ENCODE measurements at places on chromosomes 6 and 20.

DNA sequence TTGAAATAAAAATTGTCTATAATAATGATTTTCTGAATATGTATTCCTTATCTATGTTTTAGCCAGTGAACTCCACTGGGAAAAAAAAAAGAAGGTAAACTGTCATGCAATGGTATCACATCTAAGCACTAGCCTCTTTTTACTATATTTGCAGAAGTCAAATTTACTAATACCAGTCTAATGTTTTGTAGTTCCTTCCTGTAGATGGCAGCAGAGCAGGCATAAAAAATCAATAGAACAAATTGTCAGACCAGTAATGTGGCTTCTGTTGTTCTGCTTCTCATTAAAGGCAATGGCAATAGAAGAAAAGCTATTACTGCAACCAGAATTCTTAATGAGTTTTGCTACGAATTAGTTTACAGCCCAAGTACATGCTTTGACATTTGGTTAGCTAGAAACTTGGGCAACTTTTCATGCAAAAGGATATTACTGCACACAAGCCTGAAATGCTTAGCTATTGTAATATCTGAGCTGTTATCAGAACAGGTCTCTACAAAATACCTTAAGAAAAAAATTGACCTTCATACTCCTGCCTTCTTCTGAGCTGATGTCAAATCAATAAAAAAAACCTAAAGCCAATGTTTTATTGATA is 476.9 kb downstream of the KHDRBS2 start:
- no peak for DNase-seq

- peak; percentile 45 for DNase-seq
Measured at GRCh38 chr6:34248198-34248726, 544 bp downstream of the SMIM29 start.

DNA sequence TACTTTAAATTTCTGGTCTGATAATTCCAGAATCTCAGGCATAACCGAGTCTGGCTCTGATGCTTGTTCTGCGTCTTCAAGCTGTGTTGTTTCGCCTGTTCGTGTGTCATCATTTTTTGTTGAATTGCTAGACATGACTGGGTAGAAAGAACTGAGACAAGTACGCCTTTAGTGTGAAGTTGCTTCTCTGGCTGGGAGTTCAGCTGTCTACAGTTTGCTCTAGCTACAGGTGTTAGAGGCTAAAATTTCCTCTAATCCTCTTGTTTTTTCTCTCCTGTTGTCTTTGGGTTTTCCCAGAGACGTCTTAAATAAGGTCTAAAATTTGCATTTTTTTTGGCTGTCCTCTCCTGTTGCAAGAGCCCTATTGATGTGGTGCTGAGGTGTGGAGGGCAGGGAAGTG is 100.3 kb downstream of the FAM50B start:
- no peak for DNase-seq

GRCh38 chr20:35640724-35641123 is 24.0 kb downstream of the CPNE1 start:
- DNase-seq: no peak

- DNase-seq: no peak
Measured at GRCh38 chr20:3224681-3225421, 14.1 kb downstream of the SLC4A11 start.

- DNase-seq: no peak
Measured at GRCh38 chr6:42961020-42961470, 491 bp downstream of the GNMT start.

- DNase-seq: no peak
Measured at GRCh38 chr6:24340998-24341938, 16.6 kb downstream of the DCDC2 start.

DNA sequence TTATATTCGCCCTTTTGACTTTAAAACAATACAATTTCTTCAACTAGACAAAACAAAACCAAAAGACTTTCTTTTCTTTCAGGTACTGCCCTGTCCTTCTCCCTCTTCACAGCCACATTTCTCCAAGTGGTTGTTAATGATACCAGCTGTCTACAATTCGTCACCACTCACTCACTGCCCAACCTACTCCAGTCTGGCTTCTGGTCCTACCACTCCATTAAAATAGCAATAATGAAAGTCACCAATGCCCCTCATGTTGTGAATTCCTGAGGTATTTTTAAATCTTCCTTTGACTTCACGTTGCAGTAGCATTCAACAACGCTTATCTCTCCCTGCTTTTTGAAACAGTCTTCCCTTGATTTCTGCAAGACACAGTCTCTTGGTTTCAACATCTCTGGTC is 11.6 kb upstream of the MAN1A1 start:
- no peak for DNase-seq

DNA sequence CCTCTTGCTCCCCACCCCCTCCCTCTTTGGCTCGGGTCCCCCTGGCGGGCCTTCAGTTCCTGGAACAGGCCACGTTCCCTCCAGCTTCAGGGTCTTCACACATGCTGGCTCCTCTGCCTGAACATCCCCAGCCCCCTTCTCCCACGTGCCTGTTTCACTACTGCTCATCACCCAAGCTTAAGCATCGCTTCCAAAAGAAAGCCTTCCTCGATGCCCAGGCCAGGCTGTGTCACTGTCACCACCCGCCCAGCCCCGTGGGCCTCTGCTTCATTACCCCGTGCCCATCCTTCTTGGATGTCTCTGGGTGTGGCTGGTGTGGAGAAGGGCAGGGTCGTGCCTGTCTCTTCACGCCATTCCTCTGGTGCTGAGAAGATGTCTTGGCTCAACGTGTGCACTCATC is 2.8 kb downstream of the DLGAP4 start:
- no peak for DNase-seq

DNA sequence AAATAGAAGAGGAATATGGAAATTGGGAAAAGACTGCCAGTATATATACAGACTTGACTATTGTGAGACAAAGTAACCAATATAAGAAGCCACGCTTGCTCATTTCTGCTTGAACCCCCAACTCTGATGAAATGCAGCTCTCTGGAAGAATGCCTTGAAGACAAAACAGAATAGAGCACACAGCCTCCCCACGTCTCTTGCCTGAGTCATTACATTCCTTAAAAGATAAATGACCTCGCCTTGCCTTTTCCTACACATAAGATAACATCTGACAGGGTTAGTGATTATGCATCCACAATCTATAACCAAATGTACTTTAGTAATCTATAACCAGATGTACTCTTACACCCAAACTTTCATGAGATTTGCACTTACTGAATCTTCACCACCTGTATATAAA is 141.1 kb upstream of the EEF1E1 start:
- no peak for DNase-seq

DNA sequence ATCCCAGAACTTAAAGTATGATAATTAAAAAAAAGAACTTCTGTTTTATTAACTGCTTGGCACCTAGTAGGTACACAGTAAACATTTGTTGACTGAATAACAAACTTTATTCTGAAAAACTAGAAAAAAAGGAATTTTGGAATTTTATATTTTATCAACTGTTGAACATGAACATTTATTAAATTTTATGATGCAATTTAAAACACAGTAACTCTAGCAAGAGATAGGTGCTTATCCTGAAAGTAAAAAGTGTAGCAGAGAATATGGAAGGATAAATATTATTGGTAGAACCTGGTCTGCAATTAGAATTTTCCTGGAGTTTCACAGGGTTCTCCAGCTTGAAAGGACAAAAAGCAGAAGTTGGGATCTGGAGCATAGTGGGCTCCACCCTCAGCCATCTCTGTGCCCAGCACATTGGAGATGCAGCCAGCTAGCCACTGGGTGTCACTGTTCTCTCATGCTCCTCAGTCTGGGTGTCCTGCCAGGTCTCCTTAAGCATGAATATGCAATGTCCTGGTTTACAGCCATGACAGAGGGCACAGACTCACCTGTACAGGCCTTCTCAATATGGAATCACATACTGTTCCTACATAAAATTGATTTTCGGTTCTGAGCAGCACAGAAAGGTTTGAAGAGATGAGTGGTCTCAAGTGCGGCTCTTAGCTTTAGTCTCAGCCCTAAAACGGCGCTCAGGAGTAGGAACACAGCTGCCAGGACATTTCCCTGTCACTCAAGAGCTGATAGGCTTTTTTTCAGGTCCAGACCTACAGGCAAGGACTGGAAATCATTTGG is 31.7 kb upstream of the IL20RA start:
- DNase-seq: peak; percentile 8

DNA sequence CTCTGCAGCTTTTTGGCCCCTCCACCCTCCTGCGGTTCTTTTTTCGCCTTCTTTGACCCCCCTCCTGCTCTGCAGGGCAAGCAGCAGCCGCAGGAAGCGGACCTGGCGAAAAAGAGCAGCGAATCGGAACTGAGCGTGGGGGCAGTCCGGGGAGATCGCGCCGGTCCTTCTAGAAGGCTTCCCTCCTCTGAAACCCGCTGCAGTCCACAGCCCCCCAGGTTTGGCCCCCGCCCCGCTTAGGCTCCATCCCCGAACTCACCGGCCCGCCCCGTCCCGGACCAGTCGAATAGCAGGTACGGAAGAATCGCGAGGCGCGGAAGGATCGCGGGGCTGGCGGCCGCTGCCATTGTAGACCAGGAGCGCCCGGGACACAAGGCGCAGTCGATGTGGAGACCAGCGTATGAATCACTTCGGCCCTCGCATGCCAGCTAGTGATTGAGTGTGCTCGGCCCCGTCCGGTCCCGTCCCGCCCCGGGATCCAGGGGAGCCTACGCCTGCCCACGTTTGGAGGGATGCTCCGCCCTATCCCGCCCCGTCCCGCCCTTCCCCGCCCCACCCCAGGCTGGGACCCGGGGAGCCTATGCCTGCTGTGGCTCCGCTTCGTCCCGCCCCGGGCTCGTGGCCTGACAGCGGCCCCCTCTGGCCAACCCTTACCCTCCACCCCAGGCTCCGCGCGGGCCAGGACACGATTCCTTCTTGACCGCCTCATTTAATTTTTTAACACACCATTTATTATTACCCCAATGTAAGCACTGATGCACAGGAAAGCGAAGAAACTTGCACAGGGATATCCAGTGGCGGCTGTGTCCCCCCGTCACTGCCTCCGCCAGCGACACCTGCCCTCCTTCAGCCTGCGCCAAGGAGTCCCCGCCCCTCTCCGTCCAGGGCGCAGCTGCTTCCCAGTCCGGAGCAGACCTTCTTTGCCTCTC is at the start of gene ULBP3:
Gene ULBP3 (minus strand): TSS at position 402 of the 929 bp plus-strand sequence. CDS start 55 bp downstream, at position 347.
- DNase-seq: peak; percentile 43

- no peak for DNase-seq
Measured at GRCh38 chr20:33839591-33839990, 28.4 kb downstream of the CHMP4B start.

GRCh38 chr6:155424181-155424580 is 31.5 kb downstream of the NOX3 start:
- DNase-seq: no peak

- DNase-seq: no peak
Measured at GRCh38 chr20:21353236-21353635, 44.1 kb downstream of the NKX2-4 start.

DNA sequence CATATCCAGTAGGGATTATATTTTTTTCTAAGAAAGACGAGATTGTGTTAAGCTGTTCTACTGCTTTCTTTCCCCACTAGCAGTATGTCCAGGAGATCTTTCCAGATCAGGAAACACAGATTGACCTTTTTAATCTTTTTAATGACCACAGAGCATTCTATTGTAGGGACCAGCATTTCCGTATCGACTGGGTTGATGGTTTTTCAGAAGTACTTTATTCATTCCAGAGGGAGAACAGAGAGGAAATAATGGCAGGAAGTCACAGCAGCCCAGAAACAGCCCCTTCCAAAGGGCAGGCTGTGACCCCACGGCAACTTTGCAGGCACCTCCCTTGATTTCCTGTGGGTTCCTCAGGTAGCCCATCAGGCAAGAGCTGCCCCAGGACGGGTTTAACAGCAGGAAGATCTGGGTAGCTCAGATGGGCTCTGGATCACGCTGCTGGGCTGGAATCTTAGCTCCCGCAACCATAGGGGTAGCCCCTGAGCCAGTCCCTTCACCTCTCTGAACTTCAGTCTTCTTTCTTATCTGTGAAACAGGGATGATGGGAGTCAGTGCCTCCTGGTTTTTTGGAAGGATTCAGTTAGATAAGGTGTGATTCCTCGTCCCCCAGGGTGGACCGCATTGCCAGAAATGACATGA is 23.8 kb upstream of the CHMP4B start:
- DNase-seq: no peak

DNA sequence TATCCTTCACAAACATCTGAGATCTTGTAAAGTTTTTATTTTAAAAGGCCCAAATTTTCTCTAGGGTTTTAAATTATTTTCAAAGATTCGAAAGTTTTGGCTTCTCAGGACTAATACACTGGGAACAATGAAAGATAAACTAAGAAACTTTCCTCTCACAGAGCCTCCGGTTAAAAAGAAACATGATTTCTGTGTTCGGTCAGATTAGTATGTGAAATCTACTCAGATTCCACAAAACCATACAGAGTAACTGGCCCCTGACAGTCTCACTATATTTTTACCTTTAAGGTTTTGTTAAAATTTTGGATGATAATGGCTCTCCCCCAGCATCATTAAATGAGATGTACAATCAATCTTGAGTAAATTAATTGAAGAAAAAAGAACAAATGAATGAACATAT is 471.0 kb downstream of the COL12A1 start:
- no peak for DNase-seq

- no peak for DNase-seq
Measured at GRCh38 chr20:51077686-51078060, 54.8 kb upstream of the KCNG1 start.

DNA sequence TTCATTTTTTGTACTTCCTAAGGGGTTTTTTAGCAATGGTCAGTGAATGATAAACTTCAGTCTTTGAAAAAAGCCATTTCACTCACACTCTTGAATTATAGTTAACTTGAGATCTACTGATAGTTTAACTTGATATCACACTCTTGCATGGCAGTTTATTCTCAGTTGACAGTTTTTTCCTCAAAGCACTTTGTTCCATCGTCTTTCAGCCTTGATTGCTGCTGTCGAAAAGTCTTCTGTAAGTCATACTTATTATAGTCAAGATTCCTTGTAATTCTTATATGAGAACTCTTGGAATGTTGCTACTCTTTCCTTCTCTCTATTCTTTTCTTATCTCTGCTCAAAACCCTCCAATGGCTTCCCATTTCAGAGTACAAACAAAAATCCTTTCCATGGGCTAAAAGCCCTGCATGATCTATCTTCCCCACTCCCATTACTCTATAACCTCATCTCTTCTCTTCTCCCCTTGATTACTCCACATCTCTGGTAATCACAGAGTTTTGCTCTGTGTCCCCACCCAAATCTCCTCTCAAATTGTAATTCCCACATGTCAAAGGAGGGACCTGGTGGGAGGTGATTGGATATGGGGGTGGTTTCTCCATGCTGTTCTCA is 31.2 kb downstream of the ZHX3 start:
- DNase-seq: no peak

GRCh38 chr20:47236639-47236900 is 119.9 kb downstream of the ZMYND8 start:
- DNase-seq: no peak

- DNase-seq: no peak
Measured at GRCh38 chr6:166046982-166047381, 120.7 kb downstream of the TBXT start.

Data from stimulated activated CD4-positive, alpha-beta T cell treated with anti-CD3 and anti-CD28 coated beads, TNF-alpha, amount 100 ng/mL, for 24 hours (primary cell).